Stimulated activated CD8-positive, alpha-beta memory T cell treated with anti-CD3 and anti-CD28 coated beads, Interleukin-4, amount 100 ng/mL, for 4 hours (primary cell): ENCODE measurements at places on chromosomes 3 and 15.

GRCh38 chr3:30516238-30516637 is 90.2 kb upstream of the TGFBR2 start:
- DNase-seq, result no peak

DNA sequence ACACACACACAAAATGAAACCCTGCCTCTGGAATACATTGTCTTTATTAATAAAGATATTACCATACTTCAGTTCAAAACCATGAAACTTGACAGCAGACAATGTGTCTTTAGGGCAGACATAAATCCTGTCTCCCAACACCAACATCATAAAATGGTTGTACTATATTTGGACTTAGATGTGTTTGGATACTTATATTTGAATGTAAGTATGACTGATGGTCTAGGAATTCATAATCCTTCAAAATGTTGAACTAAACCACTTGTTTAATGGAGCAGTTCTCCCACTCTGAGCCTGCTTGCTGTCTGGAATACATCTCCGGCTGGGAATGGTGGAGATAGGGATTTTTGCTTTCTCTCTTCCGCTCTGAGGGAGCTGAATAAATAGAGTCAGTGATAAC is 10.6 kb downstream of the FBN1 start:
- no peak for DNase-seq

GRCh38 chr3:61638741-61639140 is 77.4 kb downstream of the PTPRG start:
- DNase-seq, result no peak

DNA sequence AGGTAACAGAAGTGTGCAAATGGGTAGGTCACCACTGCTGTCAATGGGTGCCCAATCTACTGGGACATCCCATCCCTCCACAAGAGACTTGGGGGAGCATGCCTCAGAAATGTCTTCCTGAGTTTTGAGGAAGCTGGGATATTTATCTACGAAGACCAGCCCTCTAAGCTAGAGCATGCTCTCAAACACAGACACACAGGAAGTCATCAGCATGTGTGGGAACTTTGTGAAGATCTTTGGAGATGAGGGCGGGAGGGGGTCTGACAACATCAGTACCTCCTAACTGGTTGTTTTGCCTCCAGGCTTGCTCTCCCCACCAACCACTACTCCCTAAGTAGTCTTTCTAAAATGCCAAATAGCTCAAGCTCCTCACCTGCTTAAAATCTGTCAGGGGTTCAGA is 3.5 kb upstream of the MEF2A start:
- no peak for DNase-seq

DNA sequence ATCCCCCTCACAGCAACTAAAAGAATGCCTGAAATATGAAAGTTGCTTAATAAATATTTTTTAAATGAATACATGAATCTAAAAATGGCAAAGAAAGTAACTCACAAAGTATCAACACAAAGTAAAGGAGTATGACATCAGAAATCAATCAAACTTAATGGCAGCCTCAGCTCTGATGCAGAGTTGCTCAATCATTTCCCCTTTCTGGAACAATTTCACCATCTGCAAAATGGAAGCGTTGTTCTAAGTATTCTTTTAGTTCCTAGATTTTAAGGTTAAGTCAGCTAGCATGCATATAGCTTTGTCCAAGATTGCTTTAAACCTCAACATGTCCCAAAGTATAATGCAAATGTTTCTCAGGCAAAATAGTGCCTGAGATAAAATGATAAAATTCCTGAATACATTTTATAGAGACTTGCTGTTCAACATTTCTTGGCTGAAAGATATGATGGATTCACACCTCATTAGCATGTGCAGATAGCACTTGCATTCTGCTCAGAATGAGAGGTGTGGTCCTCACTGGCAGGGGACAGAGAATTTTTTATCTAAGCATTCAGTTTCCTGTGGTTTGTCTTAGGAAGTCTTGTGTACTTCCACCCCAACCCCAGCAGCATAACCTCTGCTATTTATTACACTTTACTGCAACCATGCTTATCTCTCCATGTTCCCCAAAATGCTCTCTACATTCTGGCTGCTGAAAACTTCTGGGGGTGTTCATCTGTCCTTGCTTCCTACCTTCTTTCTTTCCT is 429.3 kb downstream of the GRM7 start:
- no peak for DNase-seq

DNA sequence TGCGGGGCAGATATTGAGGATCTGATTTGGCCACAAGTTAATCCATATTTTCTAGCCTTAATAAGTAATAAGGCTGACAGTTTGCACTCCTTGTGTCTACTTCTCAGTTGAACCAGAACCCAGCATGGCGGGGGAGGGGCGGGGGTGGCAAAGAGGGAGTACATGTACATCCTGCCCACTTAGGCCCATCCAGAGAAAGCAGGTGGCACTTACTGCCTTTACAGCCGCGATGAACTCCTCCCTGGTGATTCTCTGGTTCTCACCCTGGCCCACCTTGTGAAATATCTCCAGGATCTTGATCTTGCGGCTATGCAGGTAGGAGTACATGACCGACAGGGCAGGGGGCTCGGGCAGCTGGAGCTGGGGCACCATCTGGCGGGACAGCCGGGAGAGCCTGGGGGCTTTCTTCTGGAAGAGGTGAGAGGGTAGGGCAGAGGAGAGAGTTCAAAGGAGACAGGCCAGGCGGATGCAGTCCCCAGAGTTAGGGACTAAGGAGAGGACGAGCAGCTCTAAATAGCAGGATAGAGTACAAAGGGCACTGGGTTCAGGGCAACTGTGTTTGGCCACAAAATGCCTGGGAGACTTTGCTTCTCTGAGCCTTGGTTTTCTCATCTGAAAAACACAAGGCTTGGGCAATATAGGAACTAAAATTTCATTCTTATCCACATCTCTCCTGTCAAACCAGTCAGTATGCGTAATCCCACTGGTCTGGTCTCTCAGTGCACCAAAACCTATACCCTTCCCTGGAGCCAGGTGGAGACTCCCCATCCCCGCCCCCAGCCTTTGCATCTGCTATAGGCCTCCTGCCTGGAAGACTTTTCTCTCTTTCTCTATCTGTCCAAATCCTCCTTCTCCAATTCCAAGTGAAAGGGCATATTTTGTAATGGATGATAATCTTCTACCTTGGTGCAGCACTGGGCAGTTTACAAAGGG is 10.1 kb downstream of the EFCAB12 start:
- no peak for DNase-seq

GRCh38 chr3:50534681-50535330 is 31.4 kb upstream of the CACNA2D2 start:
- DNase-seq, result no peak

- DNase-seq, result no peak
Observed at GRCh38 chr15:26132811-26133210, 269.7 kb upstream of the ATP10A start.

DNA sequence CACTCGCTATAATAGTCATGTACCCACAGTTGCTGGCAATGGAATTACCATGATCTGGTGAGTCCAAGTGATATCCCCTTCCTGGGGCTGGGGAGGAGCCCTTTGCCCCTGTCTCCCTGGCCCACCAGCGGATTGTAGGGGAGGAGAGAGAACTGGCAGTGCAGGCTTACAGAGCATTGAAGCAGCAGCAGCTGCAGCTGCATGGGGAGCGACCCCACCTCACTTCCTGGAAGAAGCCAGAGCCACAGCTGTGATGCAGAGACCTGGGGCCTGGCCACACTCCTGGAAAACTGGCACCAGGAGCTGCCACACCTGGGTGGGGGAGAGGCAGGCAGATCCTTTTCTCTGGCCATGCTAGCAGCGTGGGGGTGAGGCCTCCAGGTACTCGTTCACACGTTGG is 300.1 kb upstream of the PROK2 start:
- no peak for DNase-seq

DNA sequence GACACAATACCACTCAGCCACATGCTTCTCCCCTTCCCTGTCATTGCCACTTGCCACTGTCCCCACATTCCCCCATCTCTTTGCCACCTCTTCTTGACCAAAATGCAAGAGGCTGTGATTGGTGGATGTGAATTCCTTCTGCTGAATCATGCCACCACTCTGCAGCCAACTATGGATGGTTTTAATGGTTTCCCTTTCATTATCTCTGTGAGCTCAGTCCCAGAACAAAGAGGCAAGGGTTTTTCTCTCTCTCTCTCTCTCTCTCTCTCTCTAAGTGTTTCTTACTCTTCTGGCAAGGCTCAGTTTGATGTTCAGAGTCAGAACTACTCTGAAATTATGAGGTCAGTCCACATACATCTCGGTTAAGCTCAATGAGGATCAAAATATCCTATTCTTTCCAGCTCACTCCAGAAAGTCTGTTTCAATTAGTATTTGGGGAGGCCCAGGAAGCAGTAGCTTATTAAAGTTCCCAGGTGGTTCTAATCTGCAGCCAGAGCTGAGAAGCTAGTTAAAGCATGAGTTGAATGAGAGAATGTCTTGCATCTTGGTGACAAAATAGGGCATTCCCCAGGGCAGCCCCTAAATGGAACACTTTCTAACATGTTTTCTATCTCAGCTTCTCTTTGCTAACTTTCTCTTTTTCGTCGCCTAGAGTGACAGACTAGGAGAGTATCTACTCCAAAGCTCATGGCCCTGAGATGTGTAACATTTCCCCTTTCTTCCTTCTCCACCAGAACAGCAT is 8.5 kb upstream of the ILDR1 start:
- no peak for DNase-seq

DNA sequence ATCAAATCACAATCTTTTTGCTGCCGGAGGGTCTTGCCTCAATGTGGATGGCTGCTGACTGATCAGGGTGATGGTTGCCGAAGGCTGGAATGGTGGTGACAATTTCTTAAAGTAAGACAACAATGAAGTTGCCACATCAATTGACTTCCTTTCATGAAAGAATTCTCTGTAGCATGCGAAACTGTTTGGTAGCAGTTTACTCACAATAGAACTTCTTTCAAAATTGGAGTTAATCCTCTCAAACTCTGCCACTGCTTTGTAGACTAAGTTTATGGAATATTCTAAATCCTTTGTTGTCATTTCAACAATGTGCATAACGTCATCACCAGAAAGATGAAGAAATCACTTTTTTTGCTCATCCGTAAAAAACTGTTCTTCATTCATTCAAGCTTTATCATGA is 65.8 kb downstream of the B3GNT5 start:
- no peak for DNase-seq

GRCh38 chr3:66499881-66500575 is 794 bp downstream of the LRIG1 start:
- DNase-seq, result no peak

DNA sequence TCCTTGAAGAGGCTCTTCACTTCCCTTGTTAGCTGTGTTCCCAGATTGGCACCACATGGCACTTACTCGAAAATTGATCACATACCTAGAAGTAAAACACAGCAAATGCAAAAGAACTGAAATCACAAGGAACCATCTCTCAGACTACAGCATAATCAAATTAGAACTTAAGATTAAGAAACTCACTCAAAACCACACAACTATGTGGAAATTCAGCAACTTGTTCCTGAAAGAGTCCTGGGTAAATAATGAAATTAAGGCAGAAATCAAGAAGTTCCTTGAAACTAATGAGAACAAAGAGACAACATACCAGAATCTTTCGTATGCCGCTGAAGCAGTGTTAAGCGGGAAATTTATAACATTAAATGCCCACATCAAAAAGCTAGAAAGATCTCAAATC is 566.3 kb upstream of the TGFBR2 start:
- no peak for DNase-seq

DNA sequence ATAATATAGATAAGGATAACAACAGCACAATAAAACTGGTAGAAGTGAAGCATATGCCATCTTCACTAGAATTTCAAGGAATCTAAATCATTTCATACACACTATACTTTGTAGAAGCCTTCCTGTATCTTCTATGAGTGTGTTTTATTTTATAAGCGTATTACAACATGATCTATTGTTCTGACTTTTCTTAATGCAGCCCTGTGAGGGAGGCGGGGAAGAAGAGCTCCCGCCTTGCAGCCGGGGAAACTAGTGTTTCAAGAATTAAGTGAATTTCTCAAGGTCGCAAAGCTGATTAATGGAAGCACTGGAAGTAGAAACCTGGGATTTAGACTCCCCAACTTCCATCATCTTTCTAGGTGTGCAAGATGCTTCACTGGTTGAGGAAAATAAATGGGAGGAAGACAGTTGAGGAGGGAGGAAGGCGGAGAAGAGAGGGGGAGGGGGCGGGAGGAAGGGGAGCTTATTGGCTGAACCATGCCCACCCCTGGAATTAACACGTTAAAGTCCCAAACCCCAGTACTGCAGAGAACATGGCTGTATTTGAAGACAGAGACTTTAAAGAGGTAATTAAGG is 32.9 kb downstream of the VGLL4 start:
- no peak for DNase-seq

DNA sequence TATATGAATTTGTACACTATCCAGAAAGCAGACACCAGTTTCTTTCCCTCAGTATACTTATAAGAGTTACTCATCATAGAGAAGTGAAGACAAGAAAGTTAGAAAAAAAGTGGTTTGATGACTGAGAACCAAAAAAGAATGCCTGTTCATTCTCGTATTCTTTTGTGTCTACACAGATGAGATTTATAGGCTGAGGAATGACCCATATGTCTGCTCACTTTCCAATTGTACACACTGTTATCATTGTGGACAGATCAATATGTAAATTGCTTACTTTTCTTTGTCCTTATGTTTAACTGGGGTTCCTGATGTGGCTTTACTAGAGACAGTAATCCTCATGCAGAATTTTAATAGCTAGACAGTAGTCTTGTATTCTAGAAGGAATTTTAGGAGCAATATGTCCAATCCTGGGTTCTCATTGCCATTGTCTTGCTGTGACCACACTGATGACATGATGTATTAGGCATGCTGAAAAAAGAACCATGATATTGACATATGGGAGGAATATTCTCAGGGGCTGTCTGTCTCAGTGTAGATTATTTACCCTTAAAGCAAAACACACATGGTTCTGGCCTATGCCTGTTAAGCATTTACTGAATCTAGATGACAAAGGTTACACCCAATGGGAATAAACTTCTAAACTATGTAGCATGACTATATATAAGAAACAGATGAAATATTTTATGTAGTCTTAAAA is 669.7 kb downstream of the ROBO1 start:
- no peak for DNase-seq

GRCh38 chr3:17050506-17050905 is 165.8 kb downstream of the PLCL2 start:
- no peak for DNase-seq

- no peak for DNase-seq
Observed at GRCh38 chr3:140363801-140364200, 314.1 kb upstream of the TRIM42 start.

DNA sequence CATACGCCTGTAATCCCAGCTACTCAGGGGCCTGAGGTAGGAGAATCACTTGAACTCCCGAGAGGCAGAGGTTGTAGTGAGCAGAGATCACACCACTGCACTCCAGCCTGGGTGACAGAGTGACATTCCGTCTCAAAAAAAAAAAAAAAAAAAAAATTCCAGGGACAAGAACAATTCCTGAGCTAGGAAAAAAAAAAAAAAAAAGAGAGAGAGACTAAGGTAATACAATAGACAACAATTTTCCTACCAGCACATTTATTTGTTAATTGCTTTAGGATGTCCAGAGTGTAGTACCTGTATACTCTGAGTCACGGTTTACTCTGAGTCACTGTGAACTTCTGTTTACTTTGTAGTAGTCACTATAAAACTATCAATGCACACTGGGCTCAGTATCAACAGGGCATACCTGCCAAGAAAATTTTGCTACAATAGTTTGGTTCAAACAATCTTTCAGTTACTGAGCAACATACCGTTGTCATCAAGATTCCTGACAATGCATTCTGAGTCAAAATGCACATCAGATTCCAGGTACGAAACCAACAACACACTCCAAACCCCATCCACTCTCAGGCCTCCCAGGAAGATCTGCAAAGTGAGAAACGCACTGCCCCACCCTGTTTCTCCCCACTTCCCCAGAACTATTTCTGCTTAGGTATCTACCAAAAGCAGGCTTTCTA is 28.3 kb downstream of the IGF2BP2 start:
- DNase-seq, result no peak
